ENCODE measurements at places on chromosomes 5 and 9.

DNA sequence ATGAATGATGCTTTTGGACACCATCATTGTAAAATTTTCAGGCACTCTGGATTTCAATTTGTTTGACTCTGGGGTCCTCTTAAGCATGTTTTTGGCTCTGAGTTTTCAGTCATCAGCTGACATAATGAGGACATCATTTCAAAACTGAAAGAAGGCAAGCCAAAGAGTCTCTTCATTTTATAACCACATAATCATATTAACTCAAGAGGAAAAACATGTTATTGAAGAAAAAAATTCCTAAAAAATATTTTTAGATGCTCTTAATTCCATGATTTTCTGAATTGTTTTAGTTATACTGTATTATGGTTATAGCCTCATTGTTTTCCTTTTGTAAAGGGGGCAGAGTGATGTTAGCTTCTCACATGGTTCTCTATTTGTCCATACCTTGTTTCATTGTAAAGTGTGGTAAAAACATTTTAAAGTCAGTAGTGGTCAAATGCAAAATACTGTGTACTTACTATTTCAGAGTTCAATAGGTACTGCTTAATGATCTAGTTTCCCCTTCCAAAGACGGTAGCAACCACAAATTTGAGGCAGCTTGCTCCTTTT, 472.1 kb downstream of the DMRT2 start:
- DNase-seq = no peak

GRCh38 chr5:110940136-110940535, 131.4 kb upstream of the TSLP start:
- peak; percentile 40 for DNase-seq

- no peak for DNase-seq
These were observed 269.6 kb upstream of the RIOK2 start for GRCh38 chr5:97452646-97453045.

DNA sequence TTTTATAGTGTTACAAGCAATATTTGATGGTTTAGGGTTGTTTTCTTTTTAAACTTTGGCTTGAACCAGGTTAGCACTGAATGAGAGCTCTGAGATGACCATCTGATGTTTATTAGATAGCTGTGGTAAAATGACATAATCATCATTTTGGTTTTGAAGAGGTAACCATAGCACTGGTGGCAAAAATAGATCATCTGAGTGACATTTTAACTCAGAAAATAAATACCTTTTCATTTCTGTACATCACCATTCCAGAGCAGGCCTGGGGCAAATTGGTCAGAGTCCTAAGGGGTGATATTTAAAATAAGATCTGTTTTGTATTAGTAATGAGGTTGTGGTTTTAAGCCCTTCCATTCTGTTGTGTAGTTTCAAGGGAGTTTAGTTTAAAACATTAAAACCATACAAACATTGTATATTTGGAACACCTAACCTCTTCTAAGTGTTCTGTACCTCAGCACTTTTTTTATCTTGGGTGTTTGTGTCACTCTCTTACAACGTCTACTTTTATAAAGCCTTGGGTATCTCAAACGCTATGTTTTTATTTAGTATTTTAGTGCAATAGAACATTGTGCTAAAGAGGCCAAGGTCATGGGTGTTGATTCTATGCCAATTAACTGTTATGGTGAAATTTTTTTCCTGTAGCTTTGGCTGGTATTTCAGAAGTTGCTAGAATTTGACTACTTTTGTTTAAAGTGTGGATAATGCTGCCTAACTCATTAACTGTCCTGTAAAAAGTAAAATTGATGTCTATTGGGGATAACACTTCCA, 166.1 kb downstream of the CD180 start:
- peak; percentile 29 for DNase-seq

DNA sequence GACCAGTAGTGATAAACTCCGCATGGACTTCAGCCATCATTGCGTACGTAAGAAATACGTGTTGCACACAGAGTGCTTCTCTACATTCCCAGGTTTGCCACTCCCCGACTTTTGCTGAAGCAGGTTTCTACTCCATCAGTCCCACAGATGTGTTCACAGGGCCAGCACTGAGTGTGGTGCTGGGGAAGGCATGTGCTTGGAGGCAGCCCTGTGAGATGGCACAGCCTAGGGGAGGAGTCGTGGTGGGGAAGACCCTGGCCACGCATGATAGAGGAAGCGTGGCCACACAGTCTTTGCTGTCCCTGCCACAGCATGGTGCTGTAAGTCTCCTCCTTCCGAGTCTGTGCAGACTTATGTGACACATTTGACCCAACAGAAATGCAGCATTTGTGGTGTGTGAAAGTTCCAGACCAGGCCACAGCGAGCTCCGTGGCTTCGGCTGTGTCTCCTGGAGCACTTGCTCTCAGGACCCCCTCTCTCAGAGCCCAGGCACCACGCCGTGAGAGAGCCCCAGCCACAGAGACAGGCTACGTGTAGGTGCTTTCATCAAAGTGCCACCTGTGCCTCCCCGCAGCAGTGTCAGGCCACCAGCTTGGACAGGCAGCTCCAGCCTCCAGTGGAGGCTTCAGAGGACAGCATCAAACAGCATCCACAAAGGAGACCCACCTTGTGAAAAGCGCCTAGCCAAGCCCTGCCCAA, 197.8 kb downstream of the AUH start:
- DNase-seq = no peak

DNA sequence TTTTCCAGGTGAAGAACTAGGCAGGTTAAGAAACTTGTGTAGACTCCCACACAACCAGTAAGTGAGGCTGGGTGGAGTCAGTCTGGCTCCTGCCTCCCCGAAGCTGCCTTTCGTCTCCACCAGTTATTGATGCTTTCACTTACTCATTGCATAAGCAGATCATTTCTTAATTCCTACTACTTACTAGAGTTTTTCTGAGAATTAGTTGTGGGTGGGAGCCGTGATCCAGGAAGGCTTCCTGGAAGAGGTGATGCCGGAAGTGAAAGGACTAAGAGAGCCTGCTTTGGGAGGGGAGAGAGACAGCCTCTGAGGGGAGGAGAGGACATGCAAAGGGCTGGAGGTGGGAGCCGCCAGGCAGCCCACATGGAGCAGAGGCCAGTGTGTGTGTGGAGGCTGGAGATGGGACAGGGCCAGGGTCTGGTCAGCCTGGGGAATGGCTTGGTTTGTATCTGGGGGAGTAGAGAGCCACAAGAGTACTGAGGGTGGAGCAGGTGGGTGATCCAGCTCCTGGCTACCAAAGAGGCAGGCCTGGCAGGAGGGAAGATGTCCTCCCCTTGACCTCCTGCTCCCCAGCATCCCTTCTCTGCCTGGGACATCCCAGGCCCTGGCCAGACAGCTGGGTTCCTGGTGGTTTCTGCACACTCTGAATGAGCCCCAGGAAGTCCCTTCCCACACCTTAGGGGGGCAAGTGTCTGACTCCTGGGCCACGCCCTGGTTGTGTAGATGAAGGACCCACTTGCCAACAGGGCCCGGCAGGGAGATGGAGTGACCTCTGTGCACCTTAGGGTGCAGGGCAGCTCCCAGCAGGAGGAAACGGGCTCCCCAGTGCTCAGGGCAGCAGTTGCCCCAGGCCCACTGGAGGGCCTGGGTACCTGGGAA, 12.2 kb upstream of the CARD19 start:
- no peak for DNase-seq
